ENCODE measurements at places on chromosomes 5 and 9.

- no peak for DNase-seq
Measured at GRCh38 chr9:124743686-124744348, 27.3 kb downstream of the NR6A1 start.

- DNase-seq: no peak
Measured at GRCh38 chr5:110013017-110013416, 323.3 kb downstream of the MAN2A1 start.

- DNase-seq: no peak
Measured at GRCh38 chr5:60436518-60436917, 263.4 kb downstream of the DEPDC1B start.

- DNase-seq: no peak
Measured at GRCh38 chr5:23139338-23140171, 286.4 kb upstream of the CDH12 start.

GRCh38 chr5:72117307-72117706, 10.0 kb downstream of the MAP1B start:
- no peak for DNase-seq

DNA sequence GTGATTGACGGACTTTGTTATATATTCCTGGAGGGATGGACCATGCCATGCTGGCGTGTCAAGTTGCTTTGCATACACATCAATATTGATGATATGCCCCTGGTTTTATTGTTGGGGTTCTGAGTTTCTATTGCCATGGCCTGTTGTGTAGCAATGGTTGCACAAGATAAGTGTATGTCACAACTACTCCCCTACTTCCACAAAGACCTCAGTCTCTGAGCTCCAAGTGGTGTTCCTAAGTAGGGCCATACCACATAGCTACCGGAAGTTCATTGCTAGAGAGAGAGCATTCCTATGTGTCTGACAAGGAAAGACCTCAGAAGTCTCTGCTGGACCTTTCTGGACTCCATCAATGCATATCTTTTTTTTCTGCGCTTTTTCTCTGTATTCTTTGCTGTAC, 19.8 kb downstream of the TXNDC8 start:
- DNase-seq: no peak

DNA sequence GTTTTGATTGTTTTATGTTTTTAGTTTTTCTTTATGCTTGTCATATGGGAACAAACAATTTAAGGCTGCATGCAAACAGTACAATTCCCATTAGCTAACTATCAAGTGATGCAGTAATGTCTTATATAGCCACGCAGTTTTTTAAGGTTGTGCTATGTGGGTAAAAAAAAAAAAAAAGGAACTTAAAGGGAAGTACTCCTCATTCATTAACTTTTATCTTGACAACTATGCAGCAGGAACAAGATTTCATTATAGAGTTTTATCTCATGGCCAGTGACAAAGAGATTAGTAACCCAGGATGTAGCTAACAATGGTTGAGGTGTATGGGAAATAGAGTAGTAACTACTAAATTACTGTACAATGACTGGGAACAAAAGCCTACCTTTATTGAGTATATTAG, 1008.2 kb upstream of the CDH9 start:
- DNase-seq: no peak

DNA sequence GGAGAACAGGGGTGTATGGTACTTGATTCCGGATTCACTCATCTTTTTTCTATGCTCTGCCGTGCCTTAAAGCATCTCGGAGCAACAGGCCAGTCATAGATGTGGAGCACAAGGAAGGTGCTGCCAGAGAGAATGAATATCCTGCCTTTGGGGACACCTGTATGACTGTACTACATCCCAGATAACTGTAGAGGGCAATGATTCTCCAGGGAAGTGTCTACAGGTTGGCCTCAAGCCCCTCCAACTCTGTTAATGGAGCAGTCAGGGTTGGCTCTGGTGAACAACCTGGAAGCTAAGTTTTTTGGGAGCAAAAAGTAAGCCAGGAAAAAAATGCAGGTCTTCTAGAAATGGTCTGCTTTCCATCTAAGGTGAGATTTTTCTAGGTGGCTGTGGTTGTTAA, 71.0 kb downstream of the NREP start:
- no peak for DNase-seq

- DNase-seq: no peak
Measured at GRCh38 chr9:15525958-15526357, 15.2 kb upstream of the PSIP1 start.

GRCh38 chr5:134439210-134439654, 27.6 kb upstream of the CDKN2AIPNL start:
- peak; percentile 84 for DNase-seq

DNA sequence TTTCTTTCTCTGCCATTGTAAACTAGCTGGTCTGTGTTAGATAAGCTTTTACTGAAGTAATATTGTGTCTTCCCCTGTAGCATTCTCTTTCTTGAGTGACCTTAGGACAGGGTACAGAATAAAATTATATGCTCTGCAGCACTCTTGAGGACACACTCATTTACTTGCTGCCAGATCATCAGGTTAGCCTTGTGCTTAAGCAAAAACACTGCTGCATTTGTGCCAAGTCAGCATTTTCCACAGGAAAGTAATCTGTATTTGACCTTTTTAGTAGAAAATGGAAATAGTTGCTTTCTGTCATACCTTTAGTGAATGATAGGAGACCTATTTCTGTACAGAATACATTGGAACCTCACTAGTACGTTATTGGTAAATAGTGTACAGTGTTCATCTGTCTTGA, 54.2 kb downstream of the LMNB1 start:
- DNase-seq: no peak

- no peak for DNase-seq
Measured at GRCh38 chr9:131971482-131972074, 108.1 kb downstream of the MED27 start.

DNA sequence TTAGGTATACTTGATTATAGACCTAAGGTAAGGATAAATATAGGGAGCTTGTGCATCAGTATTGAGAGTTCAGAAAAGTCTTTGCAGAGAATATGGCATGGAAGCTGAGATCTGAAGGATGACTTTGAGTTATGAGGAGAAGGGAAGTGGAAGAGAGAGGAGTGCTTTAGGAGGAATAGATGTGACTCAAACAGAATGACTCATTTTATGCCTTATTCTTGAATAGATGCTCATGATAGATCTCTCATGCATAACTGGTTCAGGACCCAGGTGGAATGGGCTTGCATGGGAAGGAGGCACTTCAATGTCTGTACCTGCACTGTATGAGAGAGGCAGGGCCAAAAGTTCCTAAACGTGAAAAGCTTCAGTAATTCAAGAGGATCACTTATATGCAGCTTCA, 103.3 kb downstream of the CWC27 start:
- DNase-seq: no peak

DNA sequence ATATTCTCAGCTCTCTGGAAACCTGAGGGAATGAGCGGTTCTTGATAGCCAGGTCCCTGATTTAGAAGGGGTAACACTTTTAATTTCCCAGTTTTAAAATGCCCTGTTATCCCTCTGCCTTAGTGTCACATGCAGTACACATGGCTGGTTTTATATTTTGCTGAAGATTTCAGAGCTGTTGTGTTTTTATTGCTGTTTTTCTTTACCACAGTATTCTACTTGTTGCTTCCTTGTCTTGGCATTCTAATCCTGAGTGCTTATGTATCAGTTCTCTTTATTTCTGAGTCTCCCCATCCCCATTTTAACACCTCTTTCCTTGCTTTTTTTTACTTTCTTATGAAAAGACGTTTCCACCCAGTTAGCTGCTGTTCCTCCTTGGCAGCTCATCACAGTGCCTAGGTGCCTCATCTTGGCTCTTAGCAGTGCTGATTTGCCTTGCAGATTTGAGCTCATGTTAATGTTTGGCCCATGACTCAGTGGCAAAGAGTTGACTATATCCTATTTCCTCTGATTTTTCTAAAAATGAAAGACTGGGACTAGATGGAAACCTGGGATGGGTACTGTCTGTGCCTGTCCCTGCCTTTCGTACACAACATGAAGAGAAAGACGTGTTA, 3.7 kb downstream of the MTRR start:
- DNase-seq: no peak

DNA sequence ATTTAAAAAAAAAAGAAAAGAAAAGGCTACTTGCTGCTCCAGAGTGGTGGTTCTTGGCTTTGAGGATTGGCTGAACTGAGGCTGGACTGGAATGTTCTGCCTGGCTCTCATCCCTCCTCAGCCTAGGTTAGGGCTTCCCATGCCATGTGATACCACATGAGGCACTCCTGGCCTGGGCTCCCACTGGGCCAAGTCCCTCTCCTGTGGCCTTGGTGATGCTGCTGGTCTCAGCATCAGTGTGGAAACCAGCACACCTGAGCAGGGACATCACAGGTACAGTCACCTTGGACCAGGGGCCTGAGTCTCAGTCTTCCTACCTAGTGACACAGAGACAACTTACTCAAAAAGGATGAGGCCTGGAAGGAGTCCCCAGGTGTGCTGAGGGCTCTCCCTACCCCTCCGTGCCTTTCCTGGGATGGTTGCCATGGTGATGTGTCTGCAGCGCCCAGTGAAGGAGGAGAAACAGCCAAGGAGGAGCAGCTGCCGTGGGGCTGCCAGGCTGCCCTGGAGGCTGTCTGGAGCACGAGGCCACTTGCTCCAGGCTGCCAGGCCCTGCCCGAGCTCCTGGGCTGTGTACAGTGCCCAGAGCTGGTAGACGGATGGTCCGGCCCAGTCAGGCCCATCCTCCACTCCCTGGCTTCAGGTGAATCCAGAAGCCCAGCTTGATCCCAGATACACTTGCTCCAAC, 71.0 kb downstream of the WNK2 start:
- no peak for DNase-seq

- no peak for DNase-seq
Measured at GRCh38 chr5:159005062-159005461, 94.7 kb downstream of the EBF1 start.

- no peak for DNase-seq
Measured at GRCh38 chr9:77882294-77882693, 149.3 kb downstream of the GNAQ start.

DNA sequence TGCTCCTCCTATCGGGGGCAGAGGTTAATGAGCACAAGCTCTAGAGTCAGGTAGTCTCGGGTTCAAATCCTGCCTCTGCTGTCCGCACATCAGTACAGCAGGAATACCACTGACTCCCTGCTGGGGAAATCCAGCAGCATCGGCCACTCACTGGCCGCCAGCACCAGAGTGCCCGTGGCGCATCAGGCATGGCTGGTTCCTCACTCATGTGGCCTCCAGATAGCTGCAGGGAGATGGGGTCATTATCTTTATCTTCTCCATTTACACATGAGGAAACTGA, 137.6 kb upstream of the COL5A1 start:
- no peak for DNase-seq

- DNase-seq: no peak
Measured at GRCh38 chr5:33850100-33850594, 41.6 kb downstream of the ADAMTS12 start.

DNA sequence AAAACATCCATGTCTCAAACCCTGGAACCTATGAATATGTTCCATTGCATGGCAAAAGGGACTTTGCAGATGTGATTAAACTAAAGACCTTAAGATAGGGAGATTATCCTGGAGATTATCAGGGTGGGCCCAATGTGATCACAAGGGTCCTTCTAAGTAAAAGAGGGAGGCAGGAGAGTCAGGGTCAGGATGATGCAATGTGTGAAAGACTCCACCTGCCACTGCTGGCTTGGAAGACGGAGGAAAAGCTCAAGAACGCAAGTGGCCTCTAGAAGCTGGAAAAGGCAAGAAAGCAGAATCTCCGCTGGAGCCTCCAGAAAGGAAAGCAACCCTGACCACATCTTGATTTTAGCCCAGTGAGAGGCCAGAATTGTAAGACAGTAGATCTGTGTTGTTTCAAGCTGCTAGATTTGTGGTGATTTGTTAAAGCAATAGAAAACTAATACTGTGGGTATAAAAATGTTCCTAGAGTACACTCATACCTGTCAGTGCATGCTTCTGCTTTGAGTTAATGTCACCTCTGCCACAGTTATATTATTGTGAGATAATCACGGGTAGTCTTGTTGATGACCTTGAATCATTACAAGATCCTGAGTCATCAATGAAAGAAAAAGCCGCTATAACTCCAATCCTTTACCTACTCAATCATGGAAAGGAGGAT, 93.5 kb upstream of the TNPO1 start:
- no peak for DNase-seq

GRCh38 chr5:151183456-151184245, 26.1 kb upstream of the ANXA6 start:
- no peak for DNase-seq

DNA sequence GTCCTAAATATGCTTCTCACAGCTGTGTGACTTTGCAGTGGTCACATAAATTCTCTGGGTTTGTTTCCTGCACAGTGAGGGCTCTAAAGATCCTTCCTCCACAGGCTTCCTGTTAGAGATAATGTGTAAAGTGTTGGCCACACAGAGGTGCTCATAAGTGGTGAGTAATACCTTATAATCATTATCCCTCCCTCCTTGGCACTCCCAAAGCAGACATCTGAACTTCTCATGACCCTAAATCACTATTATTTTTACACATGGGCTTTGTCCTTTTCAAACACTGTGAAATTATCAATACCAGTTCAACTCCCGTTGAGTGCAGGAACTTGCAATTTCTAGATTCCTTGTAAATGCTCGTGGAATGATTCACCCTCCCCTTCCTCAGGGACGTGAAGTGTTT, 100.2 kb downstream of the BRINP1 start:
- DNase-seq: no peak

DNA sequence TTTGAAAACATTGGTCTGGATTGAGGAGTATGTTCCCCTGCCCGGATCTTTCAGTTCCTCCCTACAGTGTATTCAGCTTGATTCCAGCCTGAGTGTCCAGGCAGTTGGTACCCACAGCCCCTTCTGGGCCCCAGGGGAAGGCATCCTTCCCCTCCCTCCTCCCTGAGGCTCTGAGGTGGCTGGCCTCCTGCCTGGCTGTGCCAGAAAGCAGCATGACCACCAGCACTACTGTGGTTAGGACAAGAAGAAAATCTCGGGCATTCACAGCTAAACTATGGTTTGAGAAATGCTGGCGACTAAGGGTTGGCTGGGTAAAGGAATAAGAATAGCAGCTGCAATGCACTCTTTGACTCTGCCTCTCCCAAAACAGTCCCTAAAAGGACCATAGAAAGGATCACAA, 84.6 kb upstream of the LIFR start:
- DNase-seq: no peak

GRCh38 chr9:123523001-123523400, 167.0 kb downstream of the CRB2 start:
- no peak for DNase-seq

GRCh38 chr5:125422342-125422741, 675.9 kb upstream of the ZNF608 start:
- DNase-seq: no peak

GRCh38 chr9:120696551-120697230, 17.6 kb downstream of the MEGF9 start:
- DNase-seq: no peak

- no peak for DNase-seq
Measured at GRCh38 chr9:112753725-112754124, 3.2 kb downstream of the SNX30 start.

GRCh38 chr5:34941936-34942335, 12.6 kb downstream of the DNAJC21 start:
- DNase-seq: no peak
